ENCODE measurements at places on chromosomes 1 and 21.

- no peak for DNase-seq
Measured at GRCh38 chr1:55741516-55741915, 526.4 kb upstream of the USP24 start.

GRCh38 chr1:61202854-61203598 lies 120.7 kb downstream of the NFIA start:
- no peak for DNase-seq

DNA sequence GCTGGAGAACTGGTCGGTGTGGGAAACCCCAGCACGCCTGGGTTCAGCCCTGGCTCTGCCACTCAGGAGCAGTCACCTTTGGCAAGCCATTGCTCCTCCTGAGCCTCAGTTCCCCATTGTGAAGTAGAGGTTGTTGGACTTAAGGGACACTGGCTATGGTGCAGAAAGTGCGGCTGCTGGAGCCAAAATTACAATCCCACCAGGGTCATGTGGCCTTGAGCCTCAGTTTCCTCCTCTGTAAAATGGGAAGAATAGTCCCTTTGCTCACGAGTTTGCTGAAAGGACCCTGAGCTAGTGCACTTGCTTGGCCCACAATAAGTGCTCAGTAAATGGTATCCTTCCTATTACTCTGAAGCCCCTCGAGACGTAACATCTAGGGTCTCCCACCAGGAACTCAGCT lies 14.6 kb upstream of the TAS1R2 start:
- DNase-seq: no peak

DNA sequence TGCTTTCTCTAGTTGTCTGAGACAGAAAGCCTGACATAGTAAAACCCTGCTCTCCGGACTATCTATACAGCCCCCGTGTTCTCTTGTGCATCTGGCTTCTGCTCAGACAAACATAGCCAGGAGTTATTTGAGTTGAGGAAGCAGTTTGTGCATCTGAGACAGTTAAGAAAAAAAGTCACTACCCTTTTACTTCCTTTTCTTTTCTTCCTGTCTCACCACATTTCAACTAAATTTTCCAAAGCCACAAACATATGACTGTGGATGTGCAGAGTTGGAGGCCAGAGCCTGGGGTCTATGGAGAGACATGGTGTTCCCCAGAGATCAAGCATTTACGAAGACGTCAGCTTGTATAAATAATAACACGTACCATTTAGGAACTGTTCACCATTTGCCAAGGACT lies 158.5 kb upstream of the FGGY start:
- DNase-seq: no peak

- DNase-seq: no peak
Measured at GRCh38 chr1:231681006-231681405, 54.4 kb downstream of the DISC1 start.

GRCh38 chr1:24077278-24077978 lies 34.5 kb downstream of the MYOM3 start:
- no peak for DNase-seq

DNA sequence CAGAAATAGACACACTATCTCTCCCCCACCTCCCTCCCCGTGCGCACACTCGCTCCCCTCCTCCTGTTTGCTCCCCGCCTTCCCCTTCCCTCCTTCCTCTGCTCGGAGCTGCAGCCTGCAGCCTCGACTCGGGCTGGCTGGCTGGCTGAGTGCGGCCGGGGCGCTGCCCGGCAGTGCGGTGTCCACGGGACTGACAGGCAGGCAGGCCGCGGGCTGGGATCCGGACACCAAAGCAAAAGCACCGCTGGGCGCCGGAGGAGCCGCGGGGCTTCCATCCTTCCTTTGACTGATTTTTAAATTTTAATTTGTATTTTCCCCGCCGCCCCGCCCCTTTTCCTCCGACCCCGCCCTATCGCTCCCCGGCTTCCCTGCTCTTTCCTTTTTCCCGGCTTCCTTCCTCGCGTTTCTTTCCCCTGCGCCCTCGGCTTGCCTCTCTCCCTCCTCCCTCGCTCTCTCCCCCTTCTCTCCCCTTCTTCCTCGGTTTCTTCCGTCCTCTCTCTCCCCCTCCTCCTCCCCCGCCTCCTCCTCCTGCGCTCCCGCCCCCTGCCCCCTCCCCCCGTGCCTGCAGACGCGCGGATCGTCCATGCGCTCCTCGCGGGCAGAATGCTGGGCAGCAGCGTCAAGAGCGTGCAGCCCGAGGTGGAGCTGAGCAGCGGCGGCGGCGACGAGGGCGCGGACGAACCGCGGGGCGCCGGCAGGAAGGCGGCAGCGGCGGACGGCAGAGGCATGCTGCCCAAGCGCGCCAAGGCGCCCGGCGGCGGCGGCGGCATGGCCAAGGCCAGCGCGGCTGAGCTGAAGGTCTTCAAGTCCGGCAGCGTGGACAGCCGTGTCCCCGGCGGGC lies 109.4 kb downstream of the NAV1 start:
- DNase-seq: no peak

- DNase-seq: no peak
Measured at GRCh38 chr1:46822248-46822826, 23.5 kb downstream of the CYP4B1 start.

- no peak for DNase-seq
Measured at GRCh38 chr1:111203681-111204200, 3.3 kb upstream of the DENND2D start.

DNA sequence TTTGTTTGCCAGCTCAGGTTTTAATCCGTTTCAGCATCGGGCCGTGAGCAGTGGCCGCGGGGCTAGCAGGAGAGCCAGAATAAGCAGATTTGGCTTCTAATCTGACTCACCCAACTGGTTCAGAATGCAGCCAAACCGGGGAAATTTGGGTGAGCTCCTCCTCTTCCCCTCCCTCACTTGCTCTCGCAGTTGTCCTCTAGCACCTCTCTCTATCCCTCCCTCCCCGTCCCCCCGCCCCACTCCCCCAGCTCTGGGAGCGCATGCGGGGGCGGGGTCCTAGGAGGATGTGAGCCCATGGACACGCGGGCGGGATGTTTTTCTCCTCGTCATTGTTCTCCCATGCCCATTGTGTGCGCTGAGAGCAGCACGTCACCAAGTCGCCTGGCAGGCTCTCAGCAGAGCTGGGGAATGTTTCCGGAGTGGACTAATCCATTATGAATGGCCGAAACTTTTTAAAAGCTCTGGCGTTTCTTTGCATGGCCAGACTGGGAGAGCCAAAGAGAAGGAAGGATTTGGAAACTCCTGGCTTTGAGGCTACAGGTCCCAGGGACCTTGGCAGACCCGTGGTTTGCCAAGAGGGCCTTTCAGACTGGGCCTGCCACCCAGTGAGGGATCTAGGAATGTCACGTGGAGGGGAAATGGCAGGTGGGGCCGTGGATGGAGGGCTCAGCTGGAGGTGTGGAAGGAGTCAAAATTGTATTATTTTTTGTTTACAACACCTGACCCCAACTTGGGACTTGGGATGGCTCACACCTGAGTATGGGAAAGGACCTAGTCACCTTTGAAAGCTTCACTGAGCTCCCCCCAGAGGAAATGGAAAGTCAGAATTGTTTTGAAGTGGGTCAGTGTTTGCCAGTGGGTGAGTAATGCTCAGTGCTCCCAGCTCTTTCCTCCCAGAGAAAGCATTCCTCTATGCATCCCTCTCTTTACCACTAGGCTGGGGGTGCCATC lies 39.2 kb downstream of the CDK18 start:
- peak; percentile 42 for DNase-seq

GRCh38 chr1:218837051-218837450 lies 336.6 kb upstream of the LYPLAL1 start:
- DNase-seq: no peak

DNA sequence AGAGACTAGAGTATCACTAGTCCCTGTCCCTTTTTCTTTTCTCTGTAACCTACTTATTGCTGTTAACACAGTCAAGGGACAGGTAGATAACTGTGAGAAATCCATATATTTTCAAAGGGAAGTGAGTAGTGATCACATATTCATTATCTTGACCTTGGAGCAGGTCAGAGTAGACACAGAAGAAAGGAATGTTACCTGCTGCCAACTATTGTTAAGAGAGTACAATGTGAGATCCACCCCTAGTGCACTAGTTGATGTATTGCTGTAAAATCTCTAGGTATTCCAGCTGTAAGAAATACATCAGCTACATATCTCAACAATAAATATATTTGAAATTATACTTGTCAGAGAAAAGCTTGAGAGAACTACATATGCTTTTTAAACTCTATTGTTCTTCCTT lies 68.7 kb upstream of the ADGRL2 start:
- DNase-seq: no peak

- no peak for DNase-seq
Measured at GRCh38 chr1:107964336-107965109, 457 bp downstream of the VAV3 start.

DNA sequence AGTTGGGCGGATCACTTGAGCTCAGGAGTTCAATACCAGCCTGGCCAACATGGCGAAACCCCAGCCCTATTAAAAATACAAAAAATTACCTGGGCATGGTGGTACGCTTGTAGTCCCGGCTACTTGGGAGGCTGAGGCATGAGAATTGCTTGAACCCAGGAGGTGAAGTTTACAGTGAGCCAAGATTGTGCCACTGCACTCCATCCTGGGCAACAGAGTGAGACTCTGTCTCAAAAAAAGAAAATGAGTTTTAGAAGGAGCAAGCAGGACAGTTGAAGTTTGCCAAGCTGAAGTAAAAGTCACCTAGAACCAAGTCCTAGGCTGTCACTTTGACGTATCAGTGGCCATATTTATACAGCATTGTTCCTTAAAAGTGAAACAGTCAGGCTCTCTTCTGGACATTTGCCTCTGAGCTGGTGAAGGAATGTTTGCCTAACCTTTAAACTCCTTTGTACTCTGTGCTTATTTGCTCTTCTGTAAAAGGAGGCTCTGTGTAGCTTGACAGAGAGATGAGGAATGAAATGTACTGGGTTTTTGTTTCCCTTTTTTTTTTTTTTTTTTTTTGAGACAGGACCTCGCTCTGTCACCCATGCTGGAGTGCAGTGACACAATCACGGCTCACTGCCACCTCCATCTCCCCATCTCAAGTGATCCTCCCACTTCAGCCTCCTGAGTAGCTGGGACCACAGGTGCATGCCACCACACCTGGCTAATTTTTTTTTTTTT lies 2.8 kb downstream of the RAB4A start:
- no peak for DNase-seq

GRCh38 chr1:200173097-200173618 lies 145.6 kb downstream of the NR5A2 start:
- DNase-seq: no peak

DNA sequence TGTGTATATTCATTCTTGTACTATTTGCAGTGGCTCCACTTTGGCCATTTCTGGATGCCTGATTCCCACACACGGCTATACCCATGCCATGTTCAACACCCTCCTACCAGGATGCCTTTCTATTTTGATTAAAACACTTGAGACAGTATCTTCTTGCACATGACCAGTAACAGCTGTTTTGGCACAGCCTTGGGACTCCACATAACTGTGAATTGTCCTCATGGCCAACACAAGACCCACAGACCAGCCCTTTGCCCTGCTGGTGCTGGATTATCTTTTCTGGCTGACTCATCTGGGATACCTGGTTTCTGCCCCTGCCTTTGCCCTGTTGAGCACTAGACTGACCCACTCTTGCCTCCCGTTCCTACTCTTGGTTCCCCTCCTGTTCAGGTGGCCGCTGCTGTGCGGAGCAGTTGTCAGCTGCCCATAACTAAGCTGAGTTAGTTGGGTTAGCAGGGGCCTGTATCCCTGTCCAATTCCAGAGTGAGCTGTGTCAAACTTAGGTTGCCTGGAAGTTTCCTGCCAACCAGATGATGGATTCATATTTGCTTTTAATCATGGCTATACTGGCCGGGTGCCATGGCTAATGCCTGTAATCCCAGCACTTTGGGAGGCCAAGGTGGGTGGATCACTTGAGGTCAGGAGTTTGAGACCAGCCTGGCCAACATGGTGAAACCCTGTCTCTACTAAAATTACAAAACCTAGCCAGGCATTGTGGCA lies 10.8 kb upstream of the EYA3 start:
- no peak for DNase-seq

GRCh38 chr1:44714944-44715571 lies 15.9 kb downstream of the RNU5D-1 start:
- peak; percentile 71 for DNase-seq

DNA sequence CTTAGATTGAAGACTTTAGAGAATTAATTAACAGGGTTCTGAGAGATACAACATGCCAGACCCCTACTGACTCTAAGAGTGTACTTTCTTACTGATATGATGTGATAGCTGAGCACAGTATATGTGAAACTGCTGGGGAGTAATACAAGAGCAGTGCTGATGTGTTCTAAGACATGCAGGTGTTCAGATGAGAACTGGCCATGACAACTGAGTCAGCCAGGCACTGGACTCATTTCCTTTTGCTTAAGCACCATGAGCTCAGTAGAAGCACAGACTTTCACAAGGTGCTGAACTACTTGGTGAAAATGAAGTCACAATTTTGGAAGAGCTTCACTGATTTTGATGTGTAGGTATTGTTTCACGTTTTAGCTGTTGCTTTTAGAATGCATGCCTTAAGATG lies 15.9 kb upstream of the POGZ start:
- no peak for DNase-seq

DNA sequence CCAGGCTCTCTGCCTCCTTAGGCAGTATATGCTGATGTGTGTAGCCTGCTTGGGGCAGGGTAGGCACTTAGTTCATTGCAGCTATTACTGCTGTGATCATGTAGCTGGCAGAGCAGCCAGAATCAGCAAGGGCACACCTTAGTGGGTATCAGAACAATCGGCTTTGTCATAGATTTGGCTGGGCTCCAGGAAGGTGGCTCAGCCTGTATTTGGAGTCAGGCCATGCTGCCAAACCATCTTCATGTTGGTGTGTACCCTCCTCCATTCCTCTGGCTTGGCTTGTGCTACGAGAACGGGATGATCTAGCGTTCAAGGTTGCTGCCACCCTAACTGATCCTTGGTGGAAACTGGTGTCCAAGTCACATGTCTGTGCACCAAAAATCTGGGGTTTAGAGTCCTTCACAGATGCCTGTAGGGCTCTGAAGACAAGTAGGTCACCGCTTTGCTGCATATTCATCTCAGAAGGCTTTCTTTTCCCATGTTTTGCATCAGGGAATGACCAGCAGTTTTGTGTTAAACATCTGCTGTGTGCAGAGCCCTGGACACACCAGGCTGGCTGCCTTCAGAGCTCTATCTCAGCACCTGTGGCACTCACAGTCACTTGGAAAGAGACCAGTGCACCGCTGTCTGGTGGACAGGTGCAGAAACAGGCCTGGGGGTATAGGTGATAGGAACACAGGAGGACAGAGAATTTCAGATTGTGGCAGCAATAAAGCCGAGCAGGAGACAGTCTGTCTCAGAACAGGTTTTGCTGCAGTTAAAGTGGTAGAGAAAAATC lies 23.7 kb downstream of the VANGL1 start:
- no peak for DNase-seq

GRCh38 chr1:26833432-26834405 lies 7.2 kb downstream of the ZDHHC18 start:
- DNase-seq: no peak

- no peak for DNase-seq
Measured at GRCh38 chr1:11441211-11441952, 37.6 kb upstream of the DISP3 start.

- DNase-seq: no peak
Measured at GRCh38 chr21:32687643-32688345, 40.0 kb downstream of the SYNJ1 start.

DNA sequence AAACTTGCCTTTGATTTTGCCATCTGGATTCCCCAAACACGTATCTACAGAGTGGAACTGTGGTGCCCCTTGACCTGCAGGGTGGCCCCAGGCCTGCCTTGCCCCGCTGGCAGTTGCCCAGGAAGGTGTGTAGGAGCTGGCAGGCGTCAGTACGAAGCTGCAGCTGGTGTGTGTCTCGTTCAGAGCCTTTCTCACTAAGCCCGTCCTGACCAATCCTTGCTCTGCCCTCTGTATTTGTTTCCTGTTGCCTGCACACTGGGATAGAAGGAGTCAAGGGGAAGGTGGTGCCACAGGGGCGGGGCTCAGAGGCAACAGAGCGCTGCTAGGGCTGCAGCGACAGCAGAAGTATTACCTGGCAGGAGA lies 5.2 kb upstream of the VSIG8 start:
- no peak for DNase-seq

- no peak for DNase-seq
Measured at GRCh38 chr1:101540161-101540560, 303.3 kb downstream of the S1PR1 start.
